ENCODE measurements at places on chromosomes 7 and 10.
A peak's percentile ranks its signal among the peaks of the same experiment; 100 is the strongest.

GRCh38 chr7:68813551-68814080 is 784.7 kb upstream of the AUTS2 start:
- DNase-seq: no peak

GRCh38 chr7:144087230-144087629 is 1.2 kb downstream of the OR2A12 start:
- no peak for DNase-seq

DNA sequence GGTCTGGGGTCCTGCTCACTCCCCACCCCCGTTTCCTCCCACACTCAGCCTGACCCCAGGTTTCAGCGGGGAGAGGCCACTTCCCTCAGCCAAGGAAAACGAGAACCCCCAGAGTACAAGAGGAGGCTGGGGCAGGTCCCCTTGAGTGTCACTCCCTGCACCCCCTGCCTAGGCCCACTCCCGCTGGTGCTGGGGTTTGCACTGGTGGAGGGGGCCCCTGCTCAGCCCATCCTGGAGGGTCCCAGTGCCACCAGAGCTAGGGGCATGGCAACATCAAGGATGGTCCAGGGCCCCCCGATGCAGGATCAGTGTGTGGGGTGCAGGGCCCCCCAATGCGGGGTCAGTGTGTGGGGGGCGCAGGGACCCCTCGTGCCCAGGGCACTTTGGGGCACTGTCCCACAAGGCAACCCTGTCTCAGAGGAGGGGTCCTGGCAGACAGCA is 70.5 kb upstream of the KCTD7 start:
- DNase-seq: no peak

- DNase-seq: no peak
These were observed 29.7 kb upstream of the DNAJB6 start for GRCh38 chr7:157306846-157307838.

- DNase-seq: no peak
These were observed 322.3 kb downstream of the WDR37 start for GRCh38 chr10:1378473-1378872.

DNA sequence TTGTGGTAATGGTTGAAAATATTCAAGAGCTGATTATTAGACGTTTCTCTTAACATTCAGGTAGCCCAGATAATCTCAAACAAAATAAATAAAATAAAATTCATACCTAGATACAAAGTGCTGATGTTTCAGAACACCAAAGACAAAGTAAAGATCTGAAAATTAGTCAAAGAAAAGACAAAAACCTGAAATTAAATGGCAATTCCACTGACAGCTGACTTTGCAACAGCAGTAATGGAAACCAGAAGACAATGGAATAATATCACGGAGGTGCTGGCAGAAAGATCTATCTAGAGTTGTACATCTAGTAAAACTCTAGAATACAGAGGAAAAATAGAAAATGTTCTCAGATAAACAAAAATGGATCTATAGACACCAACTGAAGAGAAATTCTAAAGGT is 58.0 kb upstream of the IKZF1 start:
- DNase-seq: no peak

DNA sequence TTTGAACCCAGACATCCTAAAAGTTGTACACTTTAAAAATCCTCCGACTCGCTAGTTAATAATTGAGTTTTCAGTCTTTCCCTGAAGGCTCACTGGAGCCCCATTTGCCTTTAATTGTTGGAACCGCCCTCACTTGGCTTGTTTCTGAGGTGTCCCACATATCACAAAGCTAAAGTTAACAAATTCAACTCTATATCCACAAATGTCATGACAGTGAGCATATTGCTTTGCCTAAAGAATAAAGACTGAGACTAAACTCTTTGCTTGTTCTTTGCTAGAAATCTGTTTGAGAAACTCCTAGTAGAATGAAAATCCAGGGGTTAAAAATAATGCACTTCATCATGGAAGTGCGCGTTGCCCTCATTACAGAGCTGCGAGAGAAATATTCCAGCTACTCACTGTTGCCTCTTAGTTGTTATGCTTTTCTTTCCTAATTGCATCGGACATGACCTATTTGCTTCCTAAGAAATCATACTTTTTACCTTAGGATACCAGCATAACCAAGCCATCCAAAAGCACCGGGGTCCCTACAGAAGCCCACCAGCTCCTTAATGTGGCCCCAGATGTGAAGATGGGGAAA is 752 bp downstream of the THSD7A start:
- no peak for DNase-seq

GRCh38 chr7:32539919-32540531 is 44.7 kb downstream of the AVL9 start:
- no peak for DNase-seq

- no peak for DNase-seq
These were observed 421.4 kb upstream of the CELF2 start for GRCh38 chr10:10596256-10596655.

DNA sequence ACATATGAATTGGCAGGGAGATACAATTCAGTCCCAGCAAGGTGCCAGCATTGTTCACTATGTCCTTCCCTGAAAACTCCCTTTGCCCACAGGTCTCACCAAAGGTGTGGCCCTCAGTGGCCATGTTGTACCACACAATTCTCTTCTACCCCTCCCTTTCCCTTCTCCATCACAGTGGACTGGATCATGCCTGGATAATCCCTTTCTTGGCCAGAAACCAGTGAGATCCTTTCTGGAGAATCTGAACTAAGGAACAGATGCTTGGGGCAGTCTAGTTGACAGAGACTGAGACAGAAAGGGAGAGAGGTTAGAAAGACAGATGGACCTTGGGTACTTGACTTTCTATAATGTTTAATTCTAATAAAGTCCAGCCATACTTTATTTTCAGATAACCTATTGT is 9.5 kb downstream of the NMT2 start:
- no peak for DNase-seq

- DNase-seq: no peak
These were observed 89.0 kb upstream of the TCERG1L start for GRCh38 chr10:131400513-131400912.

GRCh38 chr7:140446467-140446866 is 32.8 kb downstream of the MKRN1 start:
- DNase-seq: no peak

- DNase-seq: no peak
These were observed 817 bp upstream of the DNAJB6 start for GRCh38 chr7:157335991-157336382.

DNA sequence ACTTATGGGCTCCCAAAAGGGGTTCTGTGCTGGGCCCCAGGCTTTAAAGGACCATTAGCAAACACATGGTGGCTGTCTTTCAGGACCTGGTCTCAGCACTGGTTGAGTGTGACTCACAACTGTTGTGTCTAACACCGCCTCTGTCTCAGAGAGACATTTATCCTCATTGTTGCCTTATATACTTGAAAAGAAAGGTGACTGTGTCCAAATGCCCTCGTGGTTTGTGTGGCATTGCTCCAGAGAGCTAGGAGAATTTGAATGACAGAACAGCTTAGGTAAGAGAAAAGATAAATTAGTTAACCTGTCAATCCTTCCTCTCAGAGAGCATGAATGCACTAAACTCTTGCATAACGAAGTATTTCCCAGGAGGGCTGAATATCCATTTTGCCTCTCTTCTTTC is 14.5 kb upstream of the FAM13C start:
- DNase-seq: no peak

DNA sequence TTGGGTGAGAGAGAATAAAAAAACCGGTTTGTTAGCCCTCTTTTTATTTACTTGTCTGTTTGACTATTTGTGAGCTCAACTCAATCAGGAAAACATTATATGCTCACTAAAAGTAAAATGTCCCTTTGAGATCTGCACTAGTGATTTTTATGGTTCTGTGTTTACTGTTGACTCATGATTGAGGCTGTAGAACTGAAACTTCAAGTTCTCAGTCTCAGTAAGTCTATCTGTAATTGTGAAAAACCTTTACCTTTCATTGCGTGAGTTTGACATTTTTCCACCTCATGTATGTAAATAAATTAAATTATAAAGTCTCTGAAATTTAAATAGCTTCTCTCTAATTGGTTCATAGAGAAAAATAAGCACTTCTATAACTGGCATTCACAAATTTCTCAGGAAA is 17.0 kb upstream of the CASD1 start:
- DNase-seq: no peak

DNA sequence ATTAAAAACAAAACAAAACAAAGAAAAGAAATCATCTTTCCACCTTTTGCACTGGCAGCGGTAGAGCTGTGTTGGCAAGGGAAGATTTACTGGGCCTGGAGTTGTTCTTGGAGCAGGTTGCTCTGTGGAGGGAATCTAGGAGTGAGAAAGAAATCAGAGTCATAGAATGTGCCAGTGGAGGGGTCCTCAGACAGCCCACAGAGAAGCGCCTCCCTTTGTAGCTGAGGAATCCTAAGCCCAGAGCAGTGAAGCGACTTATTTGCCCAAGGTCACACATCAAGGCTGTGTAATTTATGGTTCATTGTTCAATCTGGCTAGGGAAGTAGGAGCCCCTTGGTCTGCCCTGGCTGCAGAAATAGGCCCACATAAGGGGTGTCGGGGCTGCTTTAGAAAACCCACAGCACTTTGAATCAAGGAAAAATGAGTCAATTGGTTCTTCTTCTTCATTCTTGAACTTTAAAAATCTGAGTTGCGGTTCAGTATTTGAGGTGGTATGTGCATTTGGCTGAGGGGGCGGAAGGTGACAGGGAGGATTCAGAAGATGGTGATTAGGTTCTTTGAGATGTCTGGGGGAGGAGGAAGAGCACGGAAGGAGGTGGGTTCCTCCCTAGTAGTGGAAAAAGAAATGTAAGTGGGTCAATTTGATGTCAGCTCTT is 253.7 kb downstream of the PTEN start:
- peak; percentile 58 for DNase-seq

DNA sequence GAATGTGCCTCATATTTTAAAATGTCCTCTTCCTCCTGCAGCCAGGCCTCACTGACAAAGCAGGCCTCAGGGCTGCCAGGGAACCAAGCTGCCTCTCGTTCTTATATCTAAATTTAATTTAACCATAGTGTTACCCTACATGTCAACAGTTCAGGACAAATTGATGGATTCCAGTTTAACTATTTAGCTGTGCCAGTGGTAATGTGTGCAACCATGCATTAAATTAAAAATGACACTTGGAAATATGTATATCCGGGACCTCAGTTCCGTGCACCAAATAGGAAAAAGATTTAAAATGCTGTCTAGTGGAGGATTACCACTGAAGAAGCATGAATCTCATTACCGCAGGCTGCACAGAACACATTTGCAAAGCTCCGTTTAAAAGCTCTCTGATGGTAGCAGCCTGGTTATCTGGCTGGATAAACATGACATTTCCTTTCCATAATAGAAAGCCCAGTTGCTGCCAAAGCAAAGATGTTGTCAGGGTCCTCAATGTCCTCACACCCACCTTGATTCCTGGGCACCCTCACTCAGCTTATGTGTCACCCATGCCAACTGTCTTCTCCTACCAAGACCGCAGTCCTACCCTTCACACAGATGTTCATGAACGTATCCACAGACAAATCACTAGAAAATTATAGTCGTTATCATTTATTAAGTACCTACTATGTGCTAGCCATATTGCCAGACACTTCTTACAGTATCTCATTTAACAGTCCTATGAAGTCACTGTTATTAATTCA is 73.3 kb upstream of the FRMD4A start:
- no peak for DNase-seq

DNA sequence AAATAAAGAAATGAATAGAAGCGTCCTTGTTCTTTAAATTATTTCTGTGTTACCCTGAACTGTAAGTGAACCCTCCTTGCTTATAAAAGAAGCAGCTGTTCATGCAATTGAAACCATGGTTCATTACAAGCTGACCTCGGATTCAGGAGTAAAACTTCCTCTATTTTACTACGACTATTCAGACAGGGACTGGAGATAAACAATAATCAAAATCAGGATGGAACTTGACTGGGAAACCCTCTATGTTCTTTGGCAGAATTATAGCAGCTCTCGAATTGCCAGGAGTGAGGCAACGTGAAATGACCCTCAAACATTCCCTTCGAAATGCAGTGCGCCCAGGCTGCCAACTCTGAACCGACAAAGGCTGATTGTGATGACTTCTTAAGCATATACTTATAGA is 172.1 kb downstream of the CYP26A1 start:
- no peak for DNase-seq

DNA sequence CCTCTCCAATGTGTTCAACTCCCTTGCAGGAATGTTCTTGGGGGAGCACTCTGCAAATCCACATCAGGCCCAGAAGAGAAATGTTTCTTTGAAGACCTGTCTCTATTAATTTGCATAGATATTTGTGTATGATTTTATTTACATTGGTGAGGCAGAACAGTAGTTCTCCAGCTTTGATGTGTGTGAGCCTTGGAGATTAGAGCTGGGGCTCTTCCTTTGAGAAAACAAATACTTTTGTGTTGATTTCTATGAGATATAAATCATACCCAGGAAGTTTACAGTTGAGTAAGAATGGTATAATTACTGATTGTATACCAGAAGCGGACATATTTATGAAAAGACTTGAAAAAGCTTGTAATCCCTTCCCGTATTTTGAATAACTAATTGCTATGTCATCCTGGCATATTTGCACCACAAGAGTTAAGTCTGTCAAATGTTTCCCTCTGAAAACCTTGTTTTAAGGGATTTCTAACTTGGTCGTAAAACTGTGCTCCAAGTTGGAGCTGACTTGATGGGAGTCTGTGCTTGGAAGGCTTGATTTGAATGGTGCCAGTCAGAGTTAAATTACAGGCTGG is 468.5 kb downstream of the LRMDA start:
- no peak for DNase-seq

DNA sequence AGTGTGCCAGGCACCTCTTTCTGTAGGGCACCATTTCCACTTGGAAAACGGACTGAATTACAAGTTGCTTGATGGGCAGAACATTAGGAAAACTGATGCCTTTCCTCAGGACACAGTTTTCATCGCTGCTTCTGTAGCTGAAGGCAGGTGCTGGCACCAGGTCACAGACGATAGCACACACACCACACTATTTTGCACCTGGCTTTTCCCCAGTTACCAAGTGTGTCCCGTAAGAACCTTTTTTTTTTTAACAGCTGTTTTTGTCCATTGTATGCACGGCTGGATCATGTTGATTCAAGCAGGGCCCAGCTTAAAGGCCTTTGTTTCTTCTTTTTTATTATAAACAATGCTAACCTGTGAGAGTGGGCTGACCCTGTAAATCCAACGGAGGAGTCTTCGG is 1.3 kb upstream of the GET4 start:
- DNase-seq: no peak

GRCh38 chr10:6667679-6668270 is 87.7 kb upstream of the PRKCQ start:
- DNase-seq: no peak

DNA sequence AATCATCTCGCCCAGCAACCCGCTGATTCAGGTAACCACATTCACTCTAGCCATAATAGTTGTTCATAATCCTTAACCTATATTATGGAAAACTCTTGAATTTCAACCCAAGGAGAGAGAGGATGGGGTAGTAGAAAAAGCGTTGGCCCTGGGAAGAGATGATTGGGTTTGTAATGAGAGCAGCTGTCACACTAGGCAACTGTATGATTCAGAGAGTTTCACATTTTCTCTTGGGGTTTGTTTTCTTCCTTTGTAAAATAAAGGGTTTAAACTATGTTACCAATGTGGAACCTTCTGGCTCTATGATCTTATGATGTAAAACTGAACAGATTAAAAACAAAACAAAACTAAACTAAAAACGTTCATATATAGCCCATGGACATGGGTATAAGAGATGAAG is 705.2 kb upstream of the IGFBP3 start:
- no peak for DNase-seq
